ENCODE measurements at places on chromosomes 3 and 15.
A peak's percentile ranks its signal among the peaks of the same experiment; 100 is the strongest.

GRCh38 chr3:33438881-33439545, 1.2 kb downstream of the UBP1 start:
- DNase-seq, result no peak

GRCh38 chr3:56879436-56880215, 77.9 kb upstream of the ARHGEF3 start:
- no peak for DNase-seq

DNA sequence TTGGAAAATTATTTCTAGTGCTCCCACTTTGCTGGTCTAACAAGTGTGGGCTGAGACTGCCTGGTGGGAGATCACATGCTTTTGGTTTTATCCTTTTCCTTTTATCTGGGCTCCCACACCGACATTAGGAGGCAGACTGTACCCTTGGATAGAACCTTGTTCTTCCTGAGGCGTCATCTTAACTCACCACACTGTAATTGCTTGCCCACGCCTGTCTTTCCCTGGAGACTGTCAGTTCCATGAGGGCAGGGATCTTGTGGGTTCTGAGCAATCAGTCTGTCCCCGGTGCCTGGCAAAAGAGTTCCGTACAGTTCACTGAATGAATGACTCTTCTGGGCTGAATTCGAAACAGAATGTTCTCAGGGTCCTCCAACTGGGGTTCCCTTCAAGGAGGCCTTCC, 124.6 kb upstream of the ABHD17C start:
- DNase-seq, result peak; percentile 10

DNA sequence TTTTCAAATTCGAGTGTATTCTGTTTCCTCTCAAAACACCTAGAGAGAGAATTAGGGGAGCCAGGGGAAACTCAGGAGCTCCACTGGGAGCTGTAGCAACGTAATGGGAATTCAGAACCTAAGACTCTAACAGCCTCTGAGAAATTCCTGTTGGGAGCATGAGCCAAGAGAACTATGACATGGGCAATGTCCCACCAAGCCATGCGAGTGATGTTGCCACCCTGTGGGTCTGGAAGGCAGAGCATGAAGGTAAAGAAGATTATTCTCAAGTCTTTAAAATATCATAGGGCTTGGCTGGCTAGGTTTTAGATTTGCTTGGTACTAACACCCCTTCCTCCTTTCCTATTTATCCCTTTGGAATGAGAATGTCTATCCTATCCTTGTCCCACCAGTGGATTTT, 392.6 kb upstream of the ADAMTS9 start:
- no peak for DNase-seq

- no peak for DNase-seq
Measured at GRCh38 chr15:38691965-38692788, 127.6 kb upstream of the RASGRP1 start.

DNA sequence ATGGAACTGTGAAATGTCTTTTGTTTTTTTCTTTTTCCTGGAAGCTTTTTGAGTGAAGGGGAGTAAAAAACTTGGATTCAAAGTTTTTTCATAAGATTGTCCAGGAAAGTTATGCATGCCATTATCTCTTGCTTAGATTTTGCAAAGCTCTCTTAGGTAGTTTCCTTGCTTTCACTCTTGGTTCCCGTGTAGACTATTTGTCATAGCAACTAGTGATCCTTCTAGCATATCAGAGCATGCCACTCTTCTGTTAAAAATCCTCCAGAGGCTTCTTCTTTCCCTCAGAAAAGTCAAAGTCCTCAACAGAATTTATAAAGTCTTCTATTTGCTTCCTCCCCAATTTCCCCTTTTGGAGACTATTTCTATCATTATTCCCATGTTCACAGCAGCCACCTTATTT, 21.1 kb downstream of the GTF2E1 start:
- DNase-seq, result no peak

DNA sequence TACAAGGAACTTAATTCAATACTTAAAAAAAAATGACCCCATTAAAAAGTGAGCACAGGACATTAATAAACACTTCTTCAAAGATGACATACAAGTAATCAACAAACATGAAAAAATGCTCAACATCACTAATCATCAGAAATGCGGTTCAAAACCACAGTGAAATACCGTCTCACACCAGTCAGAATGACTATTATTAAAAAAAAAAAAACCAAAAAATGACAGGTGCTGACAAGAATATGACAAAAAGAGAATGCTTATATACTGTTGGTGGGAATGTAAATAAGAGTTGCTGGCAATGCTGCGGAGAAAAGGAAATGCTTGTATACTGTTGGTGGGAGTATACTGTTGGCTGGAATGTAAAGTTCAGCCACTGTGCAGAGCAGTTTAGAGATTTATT, 358.3 kb upstream of the CBLB start:
- DNase-seq, result no peak

DNA sequence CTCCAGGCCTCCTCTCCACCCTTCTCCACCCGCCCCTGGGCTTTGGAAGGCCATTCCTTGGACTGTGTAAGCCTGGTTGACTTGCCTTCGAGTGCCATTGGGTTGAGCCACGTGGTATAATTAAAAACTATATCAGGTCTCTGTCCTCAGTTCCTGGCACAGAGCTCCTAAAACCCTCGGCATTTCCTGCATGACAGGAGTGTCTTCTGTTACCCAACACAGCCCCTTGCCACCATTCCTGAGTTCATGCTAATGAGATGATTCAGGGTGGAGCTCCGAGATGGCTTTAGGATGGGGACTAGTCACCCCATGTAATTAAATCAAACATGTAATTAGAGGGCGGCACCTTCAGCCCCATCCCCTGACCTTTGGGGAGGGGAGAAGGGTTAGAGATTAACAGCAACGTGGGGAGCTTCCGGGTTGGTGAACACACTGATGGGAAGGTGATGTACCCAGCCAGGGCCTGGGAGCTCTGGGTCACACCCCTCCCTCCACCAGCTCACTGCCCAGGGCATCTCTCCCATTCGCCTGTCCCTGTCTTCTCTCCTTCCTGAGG, 256.4 kb downstream of the FAM43A start:
- DNase-seq, result no peak

- no peak for DNase-seq
Measured at GRCh38 chr3:96994988-96995387, 180.6 kb downstream of the EPHA6 start.

DNA sequence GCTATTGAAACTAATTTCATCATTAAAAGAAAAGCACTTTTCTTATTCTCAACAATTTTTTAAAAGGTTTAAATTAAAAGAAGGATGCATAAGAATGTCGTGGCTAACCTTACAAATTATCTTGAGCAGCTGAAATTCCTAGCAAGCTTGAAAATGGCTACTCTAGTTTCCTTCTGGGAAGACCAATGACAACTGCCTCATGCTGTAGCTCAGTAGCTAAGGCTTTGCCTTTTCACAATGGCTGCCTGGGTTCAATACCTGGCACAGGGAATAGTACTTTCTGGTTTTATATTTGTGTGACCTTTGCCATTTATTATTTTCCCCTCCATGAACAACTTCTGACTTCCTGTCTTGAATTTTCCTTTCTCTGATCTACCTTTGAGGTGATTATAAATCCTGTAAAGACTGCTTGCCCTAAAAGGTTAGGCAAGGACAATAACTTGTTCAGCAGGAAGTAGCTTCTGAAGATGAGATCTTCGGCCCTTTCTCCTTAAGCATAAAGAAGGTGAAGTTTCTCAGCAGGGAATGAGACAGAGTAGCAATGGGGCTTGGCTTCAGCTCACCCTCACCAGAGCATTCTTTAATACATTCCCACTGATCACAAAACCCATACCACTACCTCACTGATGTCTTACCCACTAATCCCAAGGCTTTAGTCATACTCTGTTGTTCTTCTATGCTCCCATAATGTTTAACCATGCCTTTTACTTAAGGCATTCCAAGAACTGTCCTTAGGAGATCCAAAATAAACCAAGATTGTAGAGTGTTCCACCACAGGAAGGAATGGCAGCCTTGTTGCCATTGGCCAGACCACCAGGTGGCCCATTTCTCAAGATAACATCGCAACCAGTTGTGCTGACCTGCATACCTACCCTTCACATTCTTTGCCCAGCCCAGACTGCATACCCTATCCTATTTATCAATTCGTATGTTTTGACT, 276.8 kb downstream of the ULK4 start:
- DNase-seq, result no peak

DNA sequence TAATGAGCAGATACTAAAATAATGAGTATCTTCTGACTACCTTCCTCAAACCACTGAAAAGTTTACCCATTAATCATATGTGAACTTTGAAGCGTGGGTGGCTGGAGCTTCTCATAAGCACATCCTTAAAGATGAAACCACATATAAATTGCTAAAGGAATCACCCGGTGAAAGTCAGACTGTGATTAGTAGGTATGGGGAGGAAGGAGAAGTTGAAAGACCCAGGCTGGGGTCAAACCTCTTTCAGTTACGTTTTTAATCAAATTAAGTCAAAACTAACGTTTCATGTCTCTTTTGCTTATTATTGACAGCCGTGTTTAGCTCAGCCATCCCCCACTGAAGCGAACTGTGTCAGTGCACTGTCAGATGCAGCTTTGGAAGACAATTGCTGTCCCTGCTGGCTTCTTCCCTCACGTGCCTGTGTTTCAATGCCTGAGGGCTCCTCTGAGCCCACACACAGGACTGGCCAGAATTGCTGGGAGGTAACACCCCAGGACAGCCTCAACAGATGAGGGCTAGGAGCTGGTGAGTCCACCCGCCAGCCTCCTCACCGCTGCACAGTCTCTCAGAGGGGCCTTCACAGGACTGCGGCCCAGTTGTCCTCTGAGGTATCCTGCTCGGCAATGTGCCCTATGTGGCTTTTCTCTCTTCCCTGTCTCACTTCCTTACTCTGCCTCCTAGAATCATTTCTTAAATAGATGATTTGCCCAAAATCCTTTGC, 29.3 kb upstream of the SH3BP5 start:
- DNase-seq, result no peak

GRCh38 chr15:67828969-67829646, 3.8 kb downstream of the SKOR1 start:
- peak; percentile 39 for DNase-seq

DNA sequence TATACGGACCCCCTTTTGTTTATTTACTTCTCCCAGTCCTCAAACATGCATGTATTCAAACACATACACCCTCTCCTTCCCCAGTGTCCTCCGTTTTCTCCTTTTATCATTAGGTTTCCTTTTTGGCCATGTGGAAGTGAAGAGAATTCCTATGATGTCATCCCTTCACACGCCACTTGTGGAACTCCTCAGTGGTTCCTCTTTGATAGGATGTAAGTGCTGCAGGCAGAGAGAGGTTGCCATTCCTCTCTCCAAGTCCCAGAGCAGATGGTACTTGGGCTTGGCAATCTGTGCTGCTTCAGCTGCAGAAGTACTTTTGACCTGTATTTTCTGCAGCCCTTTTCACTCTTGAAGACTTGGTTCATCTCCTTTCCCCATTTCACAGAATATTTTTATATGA, 32.9 kb upstream of the CRTC3 start:
- no peak for DNase-seq

GRCh38 chr3:187841560-187841959, 96.3 kb upstream of the BCL6 start:
- no peak for DNase-seq

- peak; percentile 72 for DNase-seq
Measured at GRCh38 chr3:73432023-73432705, 192.6 kb downstream of the PDZRN3 start.

GRCh38 chr3:55842204-55842603, 355.1 kb upstream of the WNT5A start:
- no peak for DNase-seq

DNA sequence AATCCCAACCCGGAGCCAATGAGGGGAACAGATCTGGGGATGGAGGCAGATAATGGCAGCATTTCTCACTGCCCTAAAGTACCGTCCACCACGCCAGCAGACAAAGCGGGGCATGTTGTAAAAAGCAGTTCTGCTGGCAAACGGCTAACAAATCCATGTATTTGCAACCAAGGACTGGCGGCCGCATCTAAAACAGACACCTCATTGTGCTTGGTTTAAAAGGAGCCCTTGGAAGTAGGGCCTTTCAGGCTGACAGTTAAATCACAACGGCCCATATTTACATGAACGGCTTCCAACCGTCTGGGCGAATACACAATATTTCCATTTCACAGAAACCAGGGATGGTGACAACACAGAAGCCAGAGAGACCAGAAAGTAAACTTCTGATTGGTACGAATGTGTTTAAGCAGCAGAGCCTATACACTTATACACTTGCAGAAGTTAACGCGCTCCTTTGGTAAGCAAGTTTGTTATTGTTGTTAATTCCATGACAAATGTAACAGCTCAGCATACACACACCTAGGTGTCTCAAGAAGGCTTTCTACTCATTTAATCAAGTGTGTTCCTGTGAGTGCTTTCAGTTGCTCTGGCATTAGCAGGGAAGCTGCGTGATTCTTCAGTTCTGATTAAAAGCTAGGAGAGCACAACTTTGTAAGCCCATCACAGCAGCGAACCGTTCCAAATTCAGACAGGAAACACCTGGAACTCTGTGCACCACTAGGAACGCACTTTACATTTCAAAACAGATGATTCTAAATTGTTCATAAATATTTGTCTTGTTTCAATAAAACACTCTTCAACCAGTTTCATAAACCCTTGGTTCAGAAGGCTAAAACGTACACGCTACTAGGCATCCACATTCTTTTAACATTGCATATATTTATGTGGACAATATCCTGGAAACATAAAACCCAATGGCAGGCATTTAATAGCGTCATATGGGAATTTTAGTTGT, 112.9 kb downstream of the PDZRN3 start:
- DNase-seq, result peak; percentile 77

- DNase-seq, result no peak
Measured at GRCh38 chr3:4163011-4163410, 140.2 kb upstream of the SETMAR start.

DNA sequence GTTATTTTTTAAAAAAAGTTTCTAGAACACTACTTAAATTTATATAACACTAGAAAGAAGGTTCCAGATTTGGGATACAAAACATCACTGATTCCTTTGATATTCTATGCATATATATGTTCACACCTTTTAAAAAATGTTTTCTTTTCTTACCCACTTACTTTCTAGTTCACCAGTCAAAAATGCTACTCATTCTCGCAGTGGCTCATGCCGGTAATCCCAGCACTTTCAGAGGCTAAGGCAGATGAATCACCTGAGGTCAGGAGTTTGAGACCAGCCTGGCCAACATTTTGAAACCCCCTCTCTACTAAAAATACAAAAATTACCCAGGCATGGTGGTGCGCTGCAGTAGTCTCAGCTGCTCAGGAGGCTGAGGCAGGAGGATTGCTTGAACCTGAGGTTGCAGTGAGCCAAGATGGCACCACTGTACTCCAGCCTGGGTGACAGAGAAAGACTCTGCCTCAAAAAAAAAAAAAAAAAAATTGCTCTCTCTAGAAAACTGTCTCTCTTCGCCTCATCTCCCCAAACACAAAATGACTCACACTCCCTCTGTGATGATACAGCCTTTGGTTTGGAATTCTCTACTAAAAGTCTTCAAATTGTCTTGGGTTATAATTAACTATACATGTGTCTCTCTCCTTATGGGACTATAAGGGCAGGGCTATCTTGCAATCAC, 52.6 kb upstream of the TGFBR2 start:
- no peak for DNase-seq

DNA sequence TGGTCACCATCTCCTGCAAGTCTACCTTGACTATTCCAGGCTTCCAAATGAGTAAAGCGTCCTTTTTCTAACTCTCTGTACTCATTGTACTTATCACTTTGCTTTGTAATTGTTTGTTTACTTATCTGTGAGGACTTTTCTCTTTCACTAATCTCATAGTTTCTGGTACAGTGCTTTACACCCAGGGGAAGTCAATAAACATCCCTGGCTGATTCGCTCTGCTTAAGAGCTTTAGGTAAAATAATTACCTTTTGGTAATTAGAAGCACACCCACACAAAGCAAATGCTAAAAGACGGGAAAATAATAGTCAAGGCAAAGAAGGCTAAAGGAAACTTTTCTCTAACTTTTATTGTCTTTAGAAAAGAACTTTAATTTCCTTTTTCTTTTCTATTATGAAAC, 466.9 kb upstream of the ROBO1 start:
- DNase-seq, result no peak

GRCh38 chr3:56915966-56916586, 114.3 kb upstream of the ARHGEF3 start:
- DNase-seq, result peak; percentile 37
